Naive thymus-derived CD8-positive, alpha-beta T cell (primary cell): ENCODE measurements at places on chromosomes 7 and 10.

- no peak overlapping the region for H3K4me3 ChIP-seq
- H3K27me3 ChIP-seq = no peaks in the 10 kb centered on the region
- H3K36me3 ChIP-seq = peaks cover 23% of the 10 kb centered on the region
- H3K4me1 ChIP-seq = no peaks in the 10 kb centered on the region
- no peak for DNase-seq
Measured at GRCh38 chr10:132774181-132774901, 11.6 kb downstream of the NKX6-2 start.

DNA sequence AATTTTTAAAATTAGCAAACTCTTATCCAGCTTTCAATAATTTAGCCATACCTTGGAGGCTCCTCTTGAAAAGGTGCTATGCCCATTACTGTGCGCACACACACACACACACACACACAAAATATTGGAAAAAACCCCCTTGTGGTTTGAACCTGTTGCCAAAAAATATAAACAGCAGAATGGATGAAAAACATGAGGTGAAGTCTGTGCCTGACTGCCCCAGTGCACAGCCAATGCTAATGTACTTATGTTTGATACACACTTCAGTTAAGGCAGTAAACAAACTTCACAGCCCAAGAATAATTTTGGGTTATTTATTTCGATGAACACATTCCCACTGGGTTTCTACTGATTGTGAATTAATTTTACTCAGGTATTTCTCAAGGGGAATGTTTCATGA, 113.2 kb upstream of the SEM1 start:
- no peak for DNase-seq
- H3K36me3 ChIP-seq = no peaks in the 10 kb centered on the region
- H3K4me1 ChIP-seq = no peaks in the 10 kb centered on the region
- peaks cover 58% of the 10 kb centered on the region for H3K27me3 ChIP-seq
- no peak overlapping the region for H3K4me3 ChIP-seq

DNA sequence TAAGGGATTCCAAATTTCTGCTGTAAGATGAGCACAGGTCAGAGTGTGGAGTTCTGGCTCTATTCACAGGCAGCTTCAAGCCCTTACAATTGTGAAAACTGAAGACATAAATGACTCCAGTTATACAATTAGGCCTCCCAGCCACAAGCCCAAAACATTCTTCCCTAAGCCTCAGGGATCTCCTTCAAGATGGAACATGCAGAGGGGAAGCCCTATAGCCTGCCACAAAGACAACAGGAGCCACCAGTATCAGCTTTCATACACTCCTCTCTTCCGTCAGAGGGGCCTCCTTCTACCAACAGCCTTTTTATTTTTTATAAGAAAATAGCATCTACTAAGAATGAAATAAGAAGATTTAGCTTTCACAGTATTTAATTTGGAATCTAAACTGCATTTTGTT, 46.5 kb downstream of the DLD start:
- no peak overlapping the region for H3K4me3 ChIP-seq
- DNase-seq = no peak
- H3K27me3 ChIP-seq = no peaks in the 10 kb centered on the region
- H3K27ac ChIP-seq = no peak overlapping the region
- peaks cover 16% of the 10 kb centered on the region for H3K36me3 ChIP-seq

- no peak overlapping the region for H3K4me3 ChIP-seq
- no peak overlapping the region for H3K27ac ChIP-seq
- no peak for DNase-seq
- no peaks in the 10 kb centered on the region for H3K27me3 ChIP-seq
- no peaks in the 10 kb centered on the region for H3K4me1 ChIP-seq
- H3K36me3 ChIP-seq = peaks cover 3% of the 10 kb centered on the region
Measured at GRCh38 chr7:42337225-42337905, 100.4 kb upstream of the GLI3 start.

DNA sequence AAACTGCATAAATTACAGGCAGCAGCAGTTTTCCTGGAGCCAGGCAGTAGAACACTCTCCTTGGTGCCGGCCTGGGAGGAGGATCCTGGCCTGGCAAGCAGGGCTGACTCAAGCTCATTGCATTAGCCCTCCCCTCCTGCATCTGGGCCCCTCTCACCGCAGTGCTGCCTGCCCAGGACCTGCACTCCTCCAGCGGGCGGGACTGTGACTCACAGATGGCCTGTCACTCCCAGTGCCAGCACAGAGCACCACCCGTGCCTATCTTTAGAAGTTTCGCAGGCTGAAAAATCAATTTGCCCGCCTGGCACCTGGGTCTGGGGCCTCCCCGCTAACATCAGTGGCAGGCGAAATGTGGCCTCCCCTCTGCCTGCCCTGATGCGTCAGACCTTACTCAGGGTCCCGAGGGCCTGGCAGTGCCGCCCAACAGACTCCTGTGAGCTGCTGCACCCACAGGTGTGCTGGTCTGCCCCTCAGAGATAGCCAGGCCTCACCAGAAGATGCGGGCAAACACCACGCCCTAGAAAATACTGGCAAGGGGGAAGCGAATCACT, 123.8 kb downstream of the KCNMA1 start:
- no peak for DNase-seq
- no peak overlapping the region for H3K4me3 ChIP-seq
- H3K4me1 ChIP-seq = no peaks in the 10 kb centered on the region
- H3K27ac ChIP-seq = no peak overlapping the region
- H3K27me3 ChIP-seq = peaks cover 9% of the 10 kb centered on the region
- H3K36me3 ChIP-seq = no peaks in the 10 kb centered on the region

- DNase-seq = no peak
- no peaks in the 10 kb centered on the region for H3K4me1 ChIP-seq
- H3K27ac ChIP-seq = no peak overlapping the region
Measured at GRCh38 chr7:155071121-155071651, 1.1 kb downstream of the HTR5A start.
